Activated T-helper 1 cell treated with anti-CD3 and anti-CD28 coated beads, Interleukin-12 subunit alpha, Interleukin-12 subunit beta, Interleukin-2, Interleukin-4 antibody, amounts not matched to agents 30 ng/mL and 10 ng/mL and 1 ng/mL, durations not matched to agents 14 hours and 24 hours and 36 hours (primary cell): ENCODE measurements at places on chromosomes 6 and 20. TPM values are rescaled to one million over a fixed set of nuclear protein-coding genes. Genes with fewer than 3 reads are reported as not detected.

GPR63 gene
- 3.1 and 3.2 TPM in 2 replicates for total RNA-seq

HLA-G gene
- total RNA-seq, result 0.91 and 1.6 TPM in 2 replicates

- H3K4me1 ChIP-seq, result no peaks in the 10 kb centered on the region
- H3K27me3 ChIP-seq, result peaks cover 3% of the 10 kb centered on the region
- H3K36me3 ChIP-seq, result no peaks in the 10 kb centered on the region
- DNase-seq, result no peak
- H3K4me3 ChIP-seq, result no peak overlapping the region
Observed at GRCh38 chr6:147179809-147180208, 24.4 kb upstream of the STXBP5 start.

DNA sequence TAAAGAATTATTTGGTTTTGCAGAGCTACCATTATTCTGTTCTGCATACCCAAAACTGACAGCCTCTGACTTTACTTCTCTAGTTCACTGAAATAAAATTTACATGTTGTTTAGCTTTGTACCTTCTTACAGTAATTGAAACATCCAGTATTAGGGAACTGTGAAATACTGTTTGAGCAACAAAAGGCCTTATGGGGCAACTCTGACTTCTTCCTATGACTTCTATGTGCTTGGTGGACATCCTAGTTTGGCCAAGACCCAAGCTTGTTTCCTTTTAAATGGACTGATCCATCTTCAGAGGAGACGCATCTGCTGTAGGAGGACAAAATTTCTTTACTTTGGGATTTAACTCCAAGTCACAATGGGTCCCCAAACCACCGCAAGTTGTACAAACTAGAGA lies 44.7 kb downstream of the NR2E1 start:
- H3K27me3 ChIP-seq, result no peaks in the 10 kb centered on the region
- no peak overlapping the region for H3K27ac ChIP-seq
- peaks cover 24% of the 10 kb centered on the region for H3K36me3 ChIP-seq

DNA sequence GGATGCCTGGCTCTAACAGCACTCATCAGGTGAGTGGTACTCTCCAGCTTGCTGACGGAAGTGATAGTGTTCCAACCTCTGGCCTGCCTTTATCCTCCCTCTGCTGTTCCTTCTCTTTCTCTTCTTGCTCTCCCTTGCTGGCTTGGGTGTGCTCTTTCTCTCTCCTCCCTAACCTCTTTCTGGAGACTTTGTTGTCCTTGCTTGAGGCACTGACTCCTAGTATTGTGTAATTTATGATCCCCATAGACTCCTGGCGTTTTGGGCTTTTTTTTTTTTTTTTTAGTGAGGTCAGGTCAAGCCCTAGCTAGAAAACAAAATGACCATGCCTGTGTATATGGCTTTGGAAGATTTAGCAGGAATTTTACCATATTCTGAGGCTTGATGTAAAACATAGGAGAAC lies 84.7 kb upstream of the MRAP2 start:
- no peaks in the 10 kb centered on the region for H3K27me3 ChIP-seq
- no peak for DNase-seq
- H3K36me3 ChIP-seq, result peaks cover 2% of the 10 kb centered on the region
- no peaks in the 10 kb centered on the region for H3K4me1 ChIP-seq

DNA sequence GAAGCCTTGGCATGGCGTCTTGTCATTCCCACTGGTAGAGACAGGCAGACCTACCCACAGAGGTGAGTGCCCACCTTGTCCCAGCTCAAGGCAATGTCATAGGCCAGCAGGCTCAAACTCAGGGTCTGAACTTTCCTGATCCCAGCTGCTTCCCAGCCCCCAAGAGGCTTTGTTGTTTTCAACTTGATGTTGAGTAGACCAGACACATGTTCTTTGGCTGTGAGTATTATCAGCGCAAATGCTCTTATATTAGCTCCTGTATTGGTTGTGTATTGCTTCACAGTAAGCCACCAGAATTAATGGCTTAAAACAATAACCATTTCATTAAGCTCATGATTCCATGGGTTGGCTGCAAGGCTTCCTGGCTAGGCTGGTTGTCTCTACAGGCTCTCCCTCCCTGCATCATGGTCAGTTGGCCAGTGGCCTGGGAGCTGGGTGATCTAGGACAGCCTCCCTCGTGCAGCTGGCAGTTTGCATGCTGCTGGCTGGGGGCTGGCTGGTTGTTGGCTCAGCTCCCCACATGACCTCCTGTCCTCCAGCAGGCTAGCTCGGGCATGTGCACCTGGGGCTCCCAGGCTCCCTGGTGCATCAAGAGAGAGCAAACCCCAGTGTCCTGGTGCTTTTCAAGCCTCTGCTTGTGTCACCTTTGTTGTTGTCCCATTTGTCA lies 21.6 kb downstream of the TOX2 start:
- H3K4me1 ChIP-seq, result peaks cover 35% of the 10 kb centered on the region
- peaks cover 4% of the 10 kb centered on the region for H3K36me3 ChIP-seq
- DNase-seq, result no peak
- no peak overlapping the region for H3K27ac ChIP-seq
- H3K4me3 ChIP-seq, result no peak overlapping the region
